ENCODE measurements at places on chromosomes 3 and 15. TPM values are rescaled to one million over a fixed set of nuclear protein-coding genes. Genes with fewer than 3 reads are reported as not detected.

Gene PLA1A
- total RNA-seq, result 1.7 TPM

- DNase-seq, result no peak
These were observed 310.5 kb upstream of the THBS1 start for GRCh38 chr15:39270221-39270855.

- no peak for DNase-seq
These were observed 300.6 kb downstream of the SATB1 start for GRCh38 chr3:18124501-18124900.

- no peak for DNase-seq
These were observed 490.0 kb upstream of the TBL1XR1 start for GRCh38 chr3:177687291-177687690.

Gene GHSR
- total RNA-seq, result not detected
